Activated naive CD8-positive, alpha-beta T cell treated with anti-CD3 and anti-CD28 coated beads, Interleukin-2, amount 50 U/mL, for 24 hours (primary cell): ENCODE measurements at places on chromosomes 12 and 14.

- H3K27me3 ChIP-seq: peaks cover 9% of the 10 kb centered on the region
- H3K4me3 ChIP-seq: no peak overlapping the region
- H3K27ac ChIP-seq: no peak overlapping the region
- H3K36me3 ChIP-seq: no peaks in the 10 kb centered on the region
These were observed 94.7 kb upstream of the KRR1 start for GRCh38 chr12:75606151-75606550.

DNA sequence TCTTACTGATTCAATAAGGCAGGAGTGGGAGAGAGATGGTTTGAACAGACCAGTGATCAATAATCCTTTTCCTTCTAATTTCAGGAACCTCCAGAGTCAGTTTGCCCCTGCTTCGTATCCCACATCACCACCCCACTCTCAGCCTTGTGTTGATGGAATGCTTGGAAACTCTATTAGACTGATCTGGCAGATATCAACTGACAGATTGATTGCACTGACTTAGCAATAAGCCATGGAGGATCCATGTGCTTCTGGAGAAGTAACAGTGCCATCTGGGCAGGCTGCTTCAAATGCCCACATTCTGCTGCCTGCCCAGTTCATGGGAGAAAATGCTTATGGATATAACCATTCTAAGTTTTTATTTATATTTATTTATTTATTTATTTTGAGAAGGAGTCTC is 218.0 kb downstream of the SLC2A13 start:
- no peak overlapping the region for H3K27ac ChIP-seq
- no peaks in the 10 kb centered on the region for H3K4me1 ChIP-seq
- H3K4me3 ChIP-seq: no peak overlapping the region
- no peaks in the 10 kb centered on the region for H3K27me3 ChIP-seq
- H3K36me3 ChIP-seq: no peaks in the 10 kb centered on the region
- DNase-seq: no peak

DNA sequence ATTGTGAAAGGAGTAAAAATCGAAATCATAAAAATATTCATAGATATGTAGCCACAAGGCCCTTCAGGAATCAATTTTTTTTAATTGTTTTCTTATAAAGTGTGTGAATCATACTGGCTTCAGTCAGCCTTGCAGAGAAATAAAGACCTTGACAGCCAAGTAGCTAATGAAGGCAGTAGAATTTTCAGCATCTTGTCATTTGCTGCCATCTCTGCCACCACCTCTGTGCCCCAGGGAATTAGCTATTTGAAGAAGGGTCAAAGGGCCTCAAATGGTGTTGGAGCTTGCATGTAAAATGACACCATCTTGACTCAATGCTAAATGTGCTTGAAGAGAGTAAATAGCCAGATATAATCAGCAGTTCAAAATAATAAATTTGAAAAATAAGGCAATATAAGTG is 359.4 kb upstream of the DCN start:
- no peaks in the 10 kb centered on the region for H3K36me3 ChIP-seq
- H3K27me3 ChIP-seq: peaks cover 2% of the 10 kb centered on the region
- no peak for DNase-seq
- no peak overlapping the region for H3K27ac ChIP-seq
- no peak overlapping the region for H3K4me3 ChIP-seq

DNA sequence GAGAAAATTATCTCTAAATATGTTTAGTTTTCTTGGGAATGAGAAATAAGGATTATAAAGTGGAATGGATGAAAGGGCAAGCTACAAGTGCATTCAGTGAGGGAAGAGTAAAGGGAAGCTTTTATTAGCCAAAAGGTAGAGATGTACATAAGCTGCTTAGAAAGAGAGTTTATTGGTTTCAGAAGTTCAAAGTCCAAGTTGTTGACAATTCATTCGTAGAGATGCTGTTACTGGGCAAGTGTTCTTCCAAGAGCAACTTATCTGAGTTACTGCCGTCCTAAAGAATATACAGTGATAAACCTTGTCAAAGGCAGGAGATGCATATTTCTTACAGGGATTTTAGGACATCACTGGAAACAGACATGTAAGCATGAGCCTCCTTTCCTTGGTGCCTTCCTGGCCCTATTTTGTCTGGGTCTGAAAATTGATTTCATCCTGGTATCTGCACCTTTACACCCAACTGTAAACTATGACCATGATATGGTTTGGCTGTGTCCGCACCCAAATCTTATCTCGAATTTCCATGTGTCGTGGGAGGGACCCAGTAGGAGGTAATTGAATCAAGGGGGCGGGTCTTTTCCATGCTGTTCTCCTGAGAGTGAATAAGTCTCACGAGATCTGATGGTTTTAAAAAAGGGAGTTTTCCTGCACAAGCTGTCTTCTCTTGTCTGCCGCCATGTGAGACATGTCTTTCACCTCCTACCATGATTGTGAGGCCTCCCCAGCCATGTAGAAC is 46.8 kb downstream of the TRMT5 start:
- H3K4me3 ChIP-seq: no peak overlapping the region
- H3K4me1 ChIP-seq: no peaks in the 10 kb centered on the region
- peaks cover 7% of the 10 kb centered on the region for H3K36me3 ChIP-seq
- H3K27ac ChIP-seq: no peak overlapping the region

DNA sequence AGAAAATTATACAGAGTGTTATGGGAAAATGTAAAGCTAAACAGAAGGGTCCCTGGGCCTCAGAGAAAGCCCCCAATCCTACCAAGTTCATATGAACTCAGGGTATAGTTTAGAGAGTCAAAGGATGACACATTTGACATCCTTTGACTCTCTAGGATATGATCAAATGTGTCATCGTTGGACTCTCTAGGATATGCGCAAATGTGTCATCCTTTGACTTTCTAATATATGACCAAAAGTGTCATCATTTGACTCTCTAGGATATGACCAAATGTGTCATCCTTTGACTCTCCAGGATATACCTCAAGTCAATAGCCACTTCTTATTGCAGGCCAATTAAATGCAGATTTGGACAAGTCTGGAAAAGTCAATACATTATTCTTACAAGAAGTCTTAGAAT is 204.8 kb upstream of the IGF1 start:
- H3K4me1 ChIP-seq: no peaks in the 10 kb centered on the region
- peaks cover 2% of the 10 kb centered on the region for H3K27me3 ChIP-seq
- no peak overlapping the region for H3K27ac ChIP-seq
- H3K4me3 ChIP-seq: no peak overlapping the region
- DNase-seq: no peak
